ENCODE measurements at places on chromosomes 11 and 22. TPM values are rescaled to one million over a fixed set of nuclear protein-coding genes. Genes with fewer than 3 reads are reported as not detected.
A peak's percentile ranks its signal among the peaks of the same experiment; 100 is the strongest.

GRCh38 chr11:32184041-32184722, 93.3 kb downstream of the RCN1 start:
- no peak overlapping the region for H3K27ac ChIP-seq
- no peaks in the 10 kb centered on the region for H3K4me1 ChIP-seq
- H3K27me3 ChIP-seq: no peaks in the 10 kb centered on the region
- H3K4me3 ChIP-seq: no peak overlapping the region
- DNase-seq: no peak

The BIK gene
- total RNA-seq: 0.14 TPM

- no peaks in the 10 kb centered on the region for H3K36me3 ChIP-seq
- H3K4me1 ChIP-seq: no peaks in the 10 kb centered on the region
- H3K27me3 ChIP-seq: no peaks in the 10 kb centered on the region
- H3K27ac ChIP-seq: no peak overlapping the region
These were observed 87.1 kb upstream of the LINC01488 start for GRCh38 chr11:69394234-69394868.

The OOSP4A gene
- total RNA-seq: not detected

DNA sequence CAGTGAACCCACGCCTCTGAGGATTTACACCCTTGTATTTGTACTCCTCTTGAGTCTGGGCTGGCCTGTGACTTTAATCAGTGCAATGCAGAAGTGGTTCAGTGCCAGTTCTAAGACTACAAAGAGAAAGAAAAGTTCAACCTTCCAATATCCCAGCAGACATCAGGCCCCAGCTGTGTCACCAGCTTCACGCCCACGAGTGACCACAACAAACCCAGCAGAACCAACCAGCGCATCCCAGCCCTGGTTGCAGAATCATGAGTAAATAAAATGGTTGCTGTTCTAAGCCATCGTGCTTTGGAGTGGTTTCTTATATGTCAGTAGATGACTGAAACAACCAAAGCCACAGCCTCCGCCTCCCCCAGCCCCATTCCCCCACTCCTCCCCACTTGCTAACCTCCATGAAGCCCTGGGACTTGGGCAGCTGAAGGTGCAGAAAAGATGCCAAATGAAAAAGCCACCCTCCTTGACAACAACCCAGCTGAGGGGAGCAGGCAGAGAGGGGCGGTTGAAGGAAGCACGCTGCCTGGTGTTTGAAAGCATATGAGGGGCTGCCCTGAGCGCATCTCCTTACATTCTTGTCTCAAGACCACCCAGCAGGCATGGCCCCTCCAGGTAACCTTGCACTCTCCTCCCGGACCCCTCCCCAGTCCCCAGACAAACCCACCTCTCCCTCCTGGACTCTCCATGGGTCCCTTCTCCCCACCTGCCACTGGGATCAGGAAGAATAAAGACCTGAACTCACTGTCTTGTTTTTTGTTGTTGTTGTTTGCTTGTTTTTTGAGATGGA, 20.9 kb downstream of the TSKU start:
- H3K4me1 ChIP-seq: no peaks in the 10 kb centered on the region
- no peaks in the 10 kb centered on the region for H3K36me3 ChIP-seq
- no peak for DNase-seq
- H3K27ac ChIP-seq: no peak overlapping the region
- H3K27me3 ChIP-seq: no peaks in the 10 kb centered on the region

GRCh38 chr11:119057000-119057769, at the start of gene HYOU1:
TSS of gene HYOU1 (minus strand) at chr11:119057205. CDS start at chr11:119056160, 1,045 bp downstream.
- H3K27me3 ChIP-seq: no peaks in the 10 kb centered on the region
- H3K27ac ChIP-seq: peak within 1 kb of the TSS; percentile 59
- H3K4me1 ChIP-seq: 0 out of 2 replicates have a peak, but pooled peaks cover 3% of the 10 kb centered on the region
- DNase-seq: peak; percentile 95
- H3K4me3 ChIP-seq: peak within 1 kb of the TSS; percentile 97
- H3K36me3 ChIP-seq: no peaks in the 10 kb centered on the region

The HEPN1 gene
- total RNA-seq: not detected

All from SJCRH30 (cell line).